ENCODE measurements at places on chromosomes 6 and 20.

DNA sequence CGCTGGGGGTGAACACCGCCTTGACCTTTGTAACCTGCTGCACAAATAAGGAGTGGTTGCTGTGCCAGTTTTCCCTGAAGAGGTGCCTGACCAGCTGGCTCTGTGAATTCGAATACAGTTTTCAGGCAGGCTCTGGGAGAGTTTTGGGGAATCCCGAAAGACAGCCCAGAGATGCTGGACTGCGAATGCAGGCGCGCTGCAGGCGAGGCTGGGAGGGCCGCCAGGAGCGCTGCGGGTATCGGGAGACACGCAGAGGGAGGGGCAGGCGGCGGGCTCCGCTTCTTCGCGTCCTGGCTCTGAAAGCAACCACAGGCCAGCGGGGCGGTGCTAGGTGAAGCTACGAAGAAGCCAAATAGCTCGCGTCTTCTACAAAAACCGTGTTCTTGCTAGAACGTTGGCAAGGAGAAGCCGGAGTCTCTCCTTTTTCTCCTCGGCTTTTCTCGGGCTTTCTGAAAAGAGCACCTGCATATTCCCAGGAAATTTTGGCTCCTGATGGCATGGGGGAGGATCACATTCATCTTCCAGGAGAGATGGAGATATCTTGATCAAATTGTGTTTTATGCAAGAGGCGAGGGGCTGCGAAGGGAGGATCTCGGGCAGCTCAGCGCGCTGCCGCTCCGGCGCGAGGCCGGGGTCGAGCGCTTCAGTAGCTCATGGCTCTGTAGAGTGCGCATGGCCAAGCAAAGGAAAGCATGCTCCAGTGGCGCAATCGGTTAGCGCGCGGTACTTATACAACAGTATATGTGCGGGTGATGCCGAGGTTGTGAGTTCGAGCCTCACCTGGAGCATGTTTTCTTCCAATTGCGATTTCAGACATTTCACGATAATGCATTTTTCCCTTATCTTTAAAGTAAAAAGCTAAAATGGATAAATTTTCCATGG is 158.1 kb upstream of the ZNF184 start:
- DNase-seq, result no peak

DNA sequence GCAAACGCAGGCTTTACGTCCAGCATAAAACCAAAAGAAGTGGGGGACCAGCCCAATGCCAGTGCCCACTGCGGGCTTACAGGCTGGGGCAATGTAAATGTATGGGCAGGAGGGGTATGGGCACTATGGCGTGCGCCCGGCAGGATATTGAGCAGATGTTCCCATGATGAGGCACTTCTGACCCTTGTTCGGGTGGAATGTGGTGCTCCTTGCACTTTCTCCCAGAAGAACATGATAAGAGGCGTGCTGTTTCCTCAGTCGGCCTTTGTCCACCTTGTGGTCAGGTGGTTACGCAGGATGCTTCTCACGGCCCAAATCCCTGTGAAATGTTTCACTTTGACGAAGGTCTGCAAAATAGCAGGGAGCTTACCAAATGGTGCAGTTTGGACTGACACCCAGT is 4.8 kb upstream of the GPR31 start:
- DNase-seq, result no peak

- DNase-seq, result peak; percentile 8
These were observed 17.2 kb downstream of the ABT1 start for GRCh38 chr6:26613689-26614683.

GRCh38 chr6:41073203-41073967 is 611 bp downstream of the NFYA start:
- DNase-seq, result peak; percentile 74

DNA sequence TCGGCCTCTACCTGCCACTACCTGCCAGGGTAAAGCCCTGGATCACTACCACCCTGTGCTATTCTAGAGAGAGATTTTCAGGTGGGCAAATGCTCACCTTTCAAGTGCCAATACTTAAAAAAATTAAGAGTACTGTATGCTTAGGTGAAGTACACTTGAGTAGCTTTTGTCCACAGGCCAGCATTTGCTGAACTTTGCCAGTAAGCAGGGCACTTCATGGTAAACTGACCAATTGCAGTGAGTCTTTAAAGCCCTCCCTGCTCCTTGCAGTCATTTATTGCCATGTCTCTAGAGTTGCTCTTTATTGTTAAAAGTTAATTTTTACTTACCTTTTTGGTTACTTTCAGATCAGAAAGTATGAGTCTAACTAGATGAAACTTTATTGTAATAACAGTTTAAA is 58.5 kb downstream of the PLAGL1 start:
- no peak for DNase-seq

GRCh38 chr20:6395695-6396094 is 272.9 kb upstream of the FERMT1 start:
- DNase-seq, result no peak

DNA sequence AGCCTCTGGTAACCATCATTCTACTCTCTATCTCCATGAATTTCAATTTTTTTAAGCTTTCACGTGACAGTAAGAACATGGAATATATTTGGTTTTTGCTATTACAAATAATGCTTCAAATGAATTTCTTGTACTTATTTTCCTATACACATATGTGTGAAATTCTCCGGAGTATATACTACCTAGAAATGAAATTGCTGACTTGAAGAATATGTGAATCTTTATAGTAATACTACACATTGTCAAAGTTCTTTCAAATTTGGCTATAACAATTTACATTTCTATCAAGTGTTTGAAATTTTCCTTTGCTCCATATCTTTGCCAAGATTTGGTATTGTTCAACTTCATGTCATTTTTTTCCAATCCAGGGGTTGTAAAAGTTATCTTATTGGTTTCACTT is 11.6 kb upstream of the VGLL2 start:
- no peak for DNase-seq

DNA sequence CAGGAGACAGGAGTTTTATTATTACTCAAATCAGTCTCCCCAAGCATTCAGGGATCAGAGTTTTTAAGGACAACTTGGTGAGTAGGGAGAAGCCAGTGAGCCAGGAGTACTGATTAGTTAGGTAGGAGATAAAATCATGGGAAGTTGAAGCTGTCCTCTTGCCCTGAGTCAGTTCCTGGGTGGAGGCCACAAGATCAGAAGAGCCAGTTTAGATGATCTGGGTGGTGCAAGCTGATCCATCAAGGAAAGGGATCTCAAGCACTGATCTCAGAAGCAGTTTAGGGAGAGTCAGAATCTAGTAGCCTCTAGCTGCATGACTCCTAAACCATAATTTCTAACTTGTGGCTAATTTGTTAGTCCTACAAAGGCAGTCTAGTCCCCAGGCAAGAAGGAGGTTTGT is 706.5 kb upstream of the MAP3K7 start:
- DNase-seq, result no peak

DNA sequence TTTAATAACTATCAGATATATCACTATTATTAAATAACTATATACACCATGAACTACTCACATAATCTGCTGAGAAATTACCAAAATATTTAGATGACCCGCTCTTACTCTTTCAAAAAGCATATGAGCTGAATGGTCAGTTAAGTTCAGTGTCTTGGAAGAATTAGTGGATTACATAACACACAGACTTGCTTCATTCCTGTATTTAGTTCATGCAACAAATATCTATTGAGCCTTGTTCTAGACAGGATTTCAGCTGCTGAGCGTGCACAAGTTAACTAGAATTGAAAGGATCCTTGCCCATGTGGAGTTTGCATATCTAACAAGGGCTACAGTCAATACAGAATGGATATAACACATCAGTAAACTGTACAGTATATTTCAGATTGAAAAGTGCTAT is 566.2 kb downstream of the CBLN4 start:
- no peak for DNase-seq

GRCh38 chr6:37192666-37193065 is 22.7 kb downstream of the PIM1 start:
- DNase-seq, result no peak

- DNase-seq, result no peak
These were observed 17.9 kb downstream of the AHI1 start for GRCh38 chr6:135479601-135480000.

GRCh38 chr6:32847795-32848194 is 3.9 kb upstream of the PSMB8 start:
- DNase-seq, result no peak

GRCh38 chr20:9040863-9041524 is 27.9 kb upstream of the PLCB4 start:
- DNase-seq, result no peak

DNA sequence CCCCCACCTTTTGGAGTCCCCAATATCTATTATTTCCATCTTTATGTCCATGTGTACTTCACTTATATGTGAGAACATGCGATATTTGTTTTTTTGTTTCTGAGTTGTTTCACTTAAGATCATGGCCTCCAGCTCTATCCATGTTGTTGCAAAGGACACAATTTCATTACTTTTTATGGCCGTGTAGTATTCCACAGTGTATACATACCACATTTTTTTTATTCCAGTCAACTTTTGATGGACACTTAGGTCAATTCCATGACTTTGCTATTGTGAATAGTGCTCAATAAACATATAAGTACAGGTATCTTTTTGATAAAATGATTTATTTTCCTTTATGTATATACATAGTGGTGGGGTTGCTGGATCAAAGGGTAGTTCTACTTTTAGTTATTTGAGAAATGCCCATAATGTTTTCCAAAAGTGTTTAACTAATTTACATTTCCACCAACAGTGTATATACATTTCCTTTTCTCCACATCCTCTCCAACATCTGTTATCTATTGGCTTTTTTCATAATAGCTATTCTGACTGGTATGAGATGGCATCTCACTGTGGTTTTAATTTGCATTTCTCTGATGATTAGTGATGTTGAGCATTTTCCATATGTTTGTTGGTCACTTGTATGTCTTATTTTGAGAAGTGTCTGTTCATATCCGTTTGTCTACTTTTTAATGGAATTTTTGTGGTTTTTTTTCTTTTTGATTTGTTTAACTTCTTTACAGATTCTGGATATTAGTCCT is 34.0 kb upstream of the COL10A1 start:
- no peak for DNase-seq

DNA sequence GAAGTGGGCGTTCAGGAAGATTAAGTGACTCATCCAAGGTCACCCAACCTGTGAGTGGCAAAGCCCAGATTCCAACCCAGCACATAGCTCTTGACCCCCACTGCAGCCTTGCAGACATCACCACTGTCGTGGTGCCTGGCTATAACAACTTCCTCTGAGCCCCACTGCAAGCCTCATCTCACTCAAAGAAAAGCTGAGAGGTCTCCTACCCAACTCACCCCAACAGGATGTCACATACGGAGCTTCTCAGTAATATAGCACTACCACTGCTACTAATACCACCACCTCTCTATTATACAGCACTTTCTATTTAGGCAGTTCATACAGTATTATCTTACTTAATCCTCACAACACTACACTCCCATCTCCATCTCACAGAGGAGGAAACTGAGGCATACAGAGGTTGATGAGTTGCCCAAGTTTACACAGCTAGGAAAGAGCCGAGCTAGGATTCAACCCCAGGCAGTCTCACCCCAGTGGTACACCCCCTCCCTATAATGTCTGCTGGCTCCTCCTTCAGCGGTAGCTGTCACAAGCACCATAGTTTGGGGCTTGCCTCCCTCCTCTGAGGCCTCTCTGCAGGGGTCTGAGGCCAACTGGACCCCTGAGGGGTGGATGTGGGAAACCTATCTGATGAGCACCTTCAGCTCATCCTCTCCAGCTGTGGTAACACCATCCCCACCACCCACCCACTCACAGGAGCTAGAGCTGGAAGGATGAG is 19.5 kb downstream of the TFEB start:
- DNase-seq, result no peak

DNA sequence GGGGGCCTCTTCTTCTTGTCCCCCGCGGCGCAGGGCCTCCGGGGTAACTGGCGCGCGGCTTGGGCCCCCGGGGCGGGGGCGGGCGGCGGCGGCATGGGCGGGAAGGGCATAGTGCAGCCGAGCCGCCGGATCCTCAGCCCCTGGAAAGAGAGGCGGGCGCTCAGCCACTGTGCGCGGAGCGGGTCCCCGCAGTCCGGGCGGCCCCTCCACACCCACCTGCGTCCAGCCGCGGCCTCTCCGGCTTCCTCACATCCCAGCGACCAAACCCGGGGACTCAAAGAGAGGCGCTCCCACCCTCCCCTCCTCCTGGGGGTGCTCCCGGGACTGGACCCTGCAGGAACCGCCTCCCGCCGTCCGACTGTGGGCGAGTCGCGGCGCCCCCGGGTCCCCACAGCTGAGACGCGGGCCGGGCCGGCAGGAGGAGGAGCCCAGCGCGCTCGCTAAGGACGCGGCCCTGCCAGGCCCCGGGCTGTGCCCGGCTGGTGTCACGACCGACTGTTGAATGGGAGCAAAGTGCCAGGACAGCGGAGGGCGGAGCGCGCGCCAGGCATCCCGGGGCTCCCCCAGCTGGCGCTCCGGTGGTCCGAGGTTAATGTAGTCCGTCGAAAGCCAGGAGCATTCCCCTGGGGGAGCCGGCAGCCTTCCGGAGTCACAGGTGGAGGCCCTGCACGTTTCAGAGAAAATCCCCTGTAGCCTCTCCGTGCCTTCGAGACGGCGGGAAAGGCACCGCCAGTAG is at the start of gene PRR18:
Gene PRR18 (minus strand): TSS at position 360 of the 736 bp plus-strand sequence. CDS start 250 bp downstream, at position 110.
- no peak for DNase-seq

DNA sequence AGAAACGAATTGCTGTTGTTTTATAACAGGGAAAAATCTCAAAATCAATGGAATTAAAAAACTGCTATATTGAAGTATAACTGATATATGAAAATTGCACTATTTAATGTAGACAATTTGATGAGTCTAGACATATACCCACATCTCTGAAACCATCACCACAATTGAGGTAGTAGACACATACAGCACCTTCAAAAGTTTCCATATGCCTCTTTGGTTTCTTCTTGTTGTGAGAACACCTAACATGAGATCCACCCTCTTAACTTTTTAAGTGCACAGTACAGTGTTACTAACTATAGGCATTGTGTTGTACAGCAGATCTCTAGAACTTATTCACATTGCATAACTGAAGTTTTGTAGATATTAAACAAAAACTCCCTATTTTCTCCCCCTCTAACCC is 14.0 kb upstream of the SLC17A5 start:
- no peak for DNase-seq

GRCh38 chr20:3502878-3503277 is 32.1 kb downstream of the ATRN start:
- DNase-seq, result no peak

DNA sequence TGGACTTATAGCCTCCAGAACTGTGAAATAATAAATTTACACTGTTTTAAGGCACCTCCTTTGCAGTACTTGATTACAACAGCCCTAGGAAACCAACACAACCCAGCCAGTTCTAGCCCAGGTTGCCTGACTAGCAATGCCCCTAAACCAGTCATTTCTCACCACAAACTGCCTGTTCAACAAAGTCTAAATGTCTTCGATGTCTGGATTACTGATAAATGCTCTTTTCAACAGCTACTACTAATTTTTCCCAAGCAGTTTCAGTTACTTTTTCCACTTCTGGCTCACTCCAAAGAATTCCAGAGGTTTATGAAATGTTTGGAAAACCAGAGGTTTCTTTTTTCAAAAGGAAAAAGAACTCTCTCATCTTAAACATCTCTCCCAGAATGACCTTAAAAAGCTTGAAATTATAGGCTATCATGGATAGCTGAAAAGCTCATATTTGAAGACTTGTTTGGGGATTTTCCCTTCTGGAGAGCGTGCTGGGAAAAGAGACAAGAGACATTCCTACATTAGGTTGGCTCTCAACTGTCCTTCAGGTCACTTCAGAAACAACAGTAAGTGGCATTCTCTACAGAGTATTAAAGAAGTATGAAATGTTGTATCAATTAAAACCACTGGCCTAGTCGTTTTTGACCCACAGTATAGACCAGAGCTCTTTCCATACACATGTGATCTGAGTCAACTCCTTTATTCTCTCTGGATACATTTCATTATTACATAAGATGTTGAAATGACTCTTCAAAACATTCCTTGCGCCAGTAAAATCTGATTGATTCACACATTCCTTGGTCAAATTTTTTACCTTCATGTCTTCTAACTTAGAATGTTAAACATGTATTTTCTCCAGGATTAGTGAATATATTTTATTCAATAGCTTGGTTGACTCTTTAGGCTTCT is 265.9 kb downstream of the COL12A1 start:
- no peak for DNase-seq

- no peak for DNase-seq
These were observed 261.8 kb downstream of the ADGB start for GRCh38 chr6:146860583-146860982.
